CD8-positive, alpha-beta memory T cell (primary cell): ENCODE measurements at places on chromosomes 7 and 10. TPM values are rescaled to one million over a fixed set of nuclear protein-coding genes. Genes with fewer than 3 reads are reported as not detected.

GRCh38 chr10:122139627-122140170, 131.4 kb upstream of the BTBD16 start:
- DNase-seq: no peak

Gene NUPR2
- total RNA-seq: not detected

Gene ADARB2
- not detected for total RNA-seq

Gene ASAH2
- 3.2 TPM for total RNA-seq

GRCh38 chr10:62831346-62831745, 15.2 kb upstream of the EGR2 start:
- DNase-seq: no peak

- DNase-seq: no peak
Measured at GRCh38 chr7:79515358-79515757, 61.9 kb upstream of the MAGI2 start.

- no peak for DNase-seq
Measured at GRCh38 chr10:5890452-5890915, 441 bp downstream of the FBH1 start.

GRCh38 chr10:32367793-32368453, 21.0 kb upstream of the EPC1 start:
- DNase-seq: peak; percentile 81

Gene STAG3
- 5.0 TPM for total RNA-seq

DNA sequence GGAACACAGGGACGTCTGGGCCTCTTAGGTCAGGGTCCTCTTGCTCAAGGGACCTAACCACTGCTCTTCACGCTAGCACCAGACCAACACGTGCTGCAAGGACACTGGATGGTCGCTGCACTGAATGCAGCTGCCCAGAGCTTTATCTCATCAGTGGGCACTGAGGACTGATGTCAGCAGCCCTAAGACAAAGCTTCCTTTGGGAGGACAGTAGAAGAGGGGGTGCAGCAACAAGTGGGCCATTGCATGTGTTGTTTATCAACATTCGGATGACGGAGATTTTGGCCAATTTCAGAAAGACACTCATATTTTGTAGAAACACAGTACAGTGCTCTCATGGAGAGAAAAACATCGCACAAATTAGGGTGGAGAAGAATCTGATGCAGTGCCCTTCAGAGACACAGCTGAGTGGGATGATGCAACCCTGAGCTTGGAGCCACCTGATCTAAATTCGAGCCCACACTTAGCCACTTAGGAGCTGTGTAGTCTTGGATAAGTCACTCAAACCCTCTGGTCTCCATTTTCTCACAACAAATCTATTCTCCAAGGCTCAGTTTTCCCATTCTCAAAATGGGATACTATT, 1.7 kb downstream of the OPALIN start:
- DNase-seq: no peak

Gene TAS2R41
- not detected for total RNA-seq

DNA sequence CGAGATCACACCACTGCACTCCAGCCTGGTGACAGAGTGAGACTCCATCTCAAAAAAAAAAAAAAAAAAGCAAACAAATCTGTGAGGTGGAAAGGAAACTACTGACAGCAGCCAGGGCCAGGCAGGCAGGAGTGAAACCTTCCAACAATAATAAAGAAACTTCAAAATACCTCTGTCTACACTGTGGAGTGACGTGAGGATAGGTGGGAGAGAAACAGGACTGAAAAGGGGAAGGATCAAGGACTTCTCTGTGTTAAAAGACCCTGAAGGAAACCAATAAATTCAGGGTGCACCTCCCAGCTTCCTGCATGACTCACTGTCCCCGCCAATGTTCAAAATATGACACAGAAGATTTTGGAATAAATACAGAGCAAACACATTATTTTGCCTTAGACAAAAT, 82.9 kb downstream of the KIAA1549 start:
- no peak for DNase-seq

- no peak for DNase-seq
Measured at GRCh38 chr7:102044984-102045673, 227.7 kb downstream of the CUX1 start.

DNA sequence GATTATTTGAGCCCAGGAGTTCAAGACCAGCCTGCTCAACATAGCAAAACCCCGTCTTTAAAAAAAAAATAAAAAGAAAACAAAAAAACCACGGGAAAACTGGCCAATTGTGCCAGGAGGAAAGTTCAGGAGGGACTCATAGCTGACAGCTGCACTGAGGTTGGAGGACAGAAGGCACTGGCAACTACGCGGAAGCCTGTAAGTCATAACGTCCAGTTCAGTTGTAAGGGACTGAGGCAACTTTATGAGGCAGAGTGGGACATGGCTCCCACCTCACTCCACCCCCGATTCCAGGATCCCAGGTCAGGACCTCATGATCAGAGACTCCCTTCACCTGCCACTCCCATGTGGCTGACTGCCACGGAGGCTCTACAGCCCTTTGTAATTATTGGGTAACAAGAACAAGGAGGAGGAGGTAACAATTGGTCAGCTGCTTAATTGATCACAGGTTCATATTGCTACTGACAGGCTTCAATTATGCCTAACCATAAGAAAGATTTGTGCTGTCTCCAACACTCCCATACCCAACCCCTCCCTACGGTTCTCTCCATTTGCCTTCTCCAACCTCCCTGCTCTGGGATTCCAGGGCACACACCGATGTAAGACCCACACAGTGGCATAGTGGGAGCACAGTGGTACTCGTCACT, 1.9 kb upstream of the CCL24 start:
- DNase-seq: no peak

DNA sequence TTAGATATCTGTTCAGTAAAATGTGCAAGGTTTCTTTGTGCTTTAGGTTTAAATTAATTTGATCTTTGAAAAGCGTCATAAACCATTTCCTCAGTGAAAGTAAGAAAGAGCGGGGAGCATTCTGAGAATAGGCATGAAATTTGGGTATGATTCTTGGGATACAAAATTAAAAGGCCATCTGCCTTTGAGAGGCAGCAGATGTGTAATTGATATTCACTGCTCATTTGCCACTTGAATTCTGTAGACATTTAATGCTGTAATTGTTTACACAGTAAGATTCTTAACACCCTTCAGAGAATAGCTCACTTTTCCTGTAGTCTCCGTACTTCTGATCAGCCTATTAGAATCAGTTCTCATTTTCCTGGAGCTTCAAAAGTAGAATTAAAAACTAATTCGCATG, 18.7 kb downstream of the FRMD4A start:
- DNase-seq: no peak

- DNase-seq: no peak
Measured at GRCh38 chr10:76899490-76899889, 738.1 kb downstream of the KCNMA1 start.

GRCh38 chr7:122225874-122226273, 78.7 kb downstream of the FEZF1 start:
- DNase-seq: no peak

GRCh38 chr10:60951272-60951724, 7.3 kb upstream of the RHOBTB1 start:
- no peak for DNase-seq

Gene AKR1D1
- not detected for total RNA-seq

Gene TEX36
- total RNA-seq: not detected

Gene CALML3
- not detected for total RNA-seq

GRCh38 chr7:6375348-6376101, 72.2 kb downstream of the DAGLB start:
- DNase-seq: peak; percentile 55

- no peak for DNase-seq
Measured at GRCh38 chr10:62234077-62234605, 34.5 kb downstream of the RTKN2 start.

Gene MBL2
- not detected for total RNA-seq

Gene CABCOCO1
- total RNA-seq: not detected

GRCh38 chr7:66883716-66884115, 37.3 kb upstream of the TMEM248 start:
- no peak for DNase-seq

DNA sequence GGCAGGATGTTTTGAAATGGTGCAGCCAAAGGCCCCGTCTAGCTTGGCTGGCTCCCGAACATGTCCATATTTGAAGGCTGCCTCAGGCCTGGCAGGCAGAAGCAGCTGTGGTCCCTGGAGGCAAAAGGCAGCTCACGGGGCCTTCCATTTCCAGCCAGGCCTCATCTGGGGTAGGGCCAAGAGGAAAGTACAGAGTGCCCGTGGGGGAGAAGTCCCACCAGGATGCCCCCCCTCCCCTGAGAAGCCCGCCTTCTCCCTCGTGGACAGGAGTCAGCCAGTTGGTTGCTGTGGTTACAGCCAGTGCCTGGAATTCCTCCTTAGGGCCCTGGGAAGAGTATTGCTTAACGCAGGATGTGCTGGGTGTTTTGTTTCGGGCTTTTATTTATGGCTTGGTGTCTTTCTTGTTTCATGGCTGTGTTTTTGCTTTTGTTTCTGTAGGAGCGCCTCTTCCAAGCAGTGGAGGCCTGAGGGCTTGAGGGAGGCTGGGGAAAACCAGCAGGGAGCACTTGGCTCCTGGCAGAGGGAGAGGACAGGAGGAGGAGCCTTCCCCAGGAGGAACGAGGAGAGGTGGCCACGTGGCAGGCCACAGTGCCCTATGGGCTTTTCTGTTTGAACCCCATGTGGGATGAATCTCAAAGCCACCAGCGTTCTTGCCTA, 45.4 kb downstream of the CHST3 start:
- DNase-seq: no peak

- DNase-seq: no peak
Measured at GRCh38 chr7:25716421-25716820, 435.6 kb upstream of the NFE2L3 start.

- no peak for DNase-seq
Measured at GRCh38 chr10:23196915-23197314, 4.8 kb downstream of the PTF1A start.

Gene PAPOLB
- not detected for total RNA-seq

Gene SPDYE8
- total RNA-seq: not detected

DNA sequence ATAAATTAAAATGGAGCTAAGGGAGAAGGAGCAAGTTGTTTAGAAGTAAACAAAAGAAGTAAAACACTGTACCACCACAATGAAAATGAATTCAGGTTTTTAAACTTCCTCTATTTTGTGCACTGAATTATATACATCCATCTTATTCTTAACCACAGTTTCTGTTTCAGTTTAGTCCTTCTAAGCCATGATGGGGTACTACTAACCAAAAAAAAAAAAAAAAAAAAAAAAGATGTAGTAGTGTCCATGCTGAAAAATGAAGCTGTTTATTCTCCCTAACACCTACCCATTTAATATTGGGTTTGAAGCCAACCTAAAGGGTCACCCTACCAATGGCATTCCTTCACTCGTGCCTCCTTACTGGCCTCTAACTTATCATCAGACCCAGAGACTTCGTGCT, 3.4 kb upstream of the BMPR1A start:
- DNase-seq: no peak

Gene GNAT3
- not detected for total RNA-seq

DNA sequence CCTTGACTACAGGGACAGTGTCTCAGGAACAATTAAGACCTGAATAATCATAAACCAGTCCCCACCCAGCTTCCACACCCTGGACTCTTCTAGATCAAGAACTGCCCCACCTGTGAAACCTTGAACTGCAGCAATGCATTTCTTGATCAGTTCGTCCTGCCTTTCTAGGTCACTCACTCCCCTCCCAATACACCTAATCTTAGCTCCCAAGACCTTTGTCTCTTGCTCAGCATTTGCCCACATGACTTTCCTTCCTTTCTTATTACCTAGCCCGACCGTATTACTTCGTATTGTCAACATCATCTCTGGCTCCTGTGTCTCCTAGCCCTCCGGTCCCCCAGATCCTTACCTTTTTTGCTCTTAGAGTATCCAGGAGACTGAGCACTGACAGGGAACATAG, 5.5 kb upstream of the NAMPT start:
- no peak for DNase-seq

DNA sequence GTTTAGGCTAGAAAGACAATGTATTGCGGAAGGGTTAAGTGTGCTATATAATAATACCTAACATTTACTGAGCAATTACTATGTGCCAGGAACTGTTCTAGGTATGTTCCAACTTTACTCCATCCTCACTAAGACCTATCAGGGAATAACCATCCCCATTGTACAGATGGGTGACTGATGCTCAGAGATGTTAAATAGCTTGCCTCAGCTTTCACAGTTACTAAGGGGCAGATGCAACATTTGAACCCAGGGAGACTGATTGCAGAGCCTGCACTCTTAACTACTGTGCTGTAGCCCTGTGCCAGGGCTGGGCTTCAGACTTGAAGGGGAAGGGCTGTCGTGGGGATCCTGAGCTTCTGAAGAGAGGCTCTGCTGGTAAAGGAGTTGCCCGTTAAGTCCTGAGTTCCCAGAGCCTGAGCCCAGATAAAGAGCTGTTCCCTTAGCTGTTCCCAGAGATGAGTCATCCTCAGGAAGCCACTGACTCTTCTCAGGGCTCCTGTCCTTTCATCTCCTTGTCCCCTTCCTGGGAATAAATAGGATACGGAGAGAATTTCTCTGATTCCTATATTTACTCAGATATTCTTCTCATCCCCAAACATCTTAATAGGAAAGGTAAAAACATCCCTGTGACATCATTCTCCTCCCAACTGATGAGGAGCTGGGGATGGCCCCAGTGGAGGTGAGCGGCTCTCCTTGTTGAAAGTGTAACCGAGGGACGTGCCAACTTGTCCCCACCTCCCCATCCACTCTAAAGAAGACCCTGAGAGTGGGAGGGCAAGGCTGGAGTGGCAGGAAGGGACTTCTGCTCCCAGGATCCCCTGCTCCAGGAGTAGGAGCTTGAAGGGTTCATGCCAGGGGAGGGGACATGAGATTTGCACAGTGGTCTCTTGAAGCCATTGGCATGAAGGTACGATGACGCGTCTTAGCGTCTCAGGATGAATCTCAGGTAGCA, 28.0 kb upstream of the HABP2 start:
- DNase-seq: no peak

DNA sequence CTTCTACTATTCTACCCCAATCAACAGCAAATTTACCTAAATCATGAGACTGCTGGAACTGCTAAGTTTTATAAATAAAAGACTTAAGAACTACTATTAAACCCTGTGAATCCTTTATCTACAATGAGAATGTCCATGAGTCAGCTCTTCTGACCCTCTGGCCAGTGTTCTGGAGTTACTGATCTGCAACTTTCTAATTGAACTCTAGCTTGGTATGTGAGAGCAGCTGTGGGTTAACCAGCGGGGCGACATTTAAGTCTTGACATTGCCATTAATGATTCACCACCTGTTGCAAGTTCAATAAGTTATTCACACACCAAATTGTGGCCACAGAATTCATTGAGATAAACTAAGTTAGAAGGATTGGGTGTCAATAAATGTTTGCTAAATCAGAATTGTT, 359.8 kb downstream of the PCDH15 start:
- no peak for DNase-seq
